ENCODE measurements at places on chromosomes 6 and 20. TPM values are rescaled to one million over a fixed set of nuclear protein-coding genes. Genes with fewer than 3 reads are reported as not detected.

The CNPY3 gene
- total RNA-seq = 15.3 TPM

The FAM209B gene
- not detected for total RNA-seq

The TREM2 gene
- total RNA-seq = not detected

The TPBG gene
- 20.0 TPM for total RNA-seq

The ID4 gene
- 11.1 TPM for total RNA-seq
